ENCODE measurements at places on chromosomes 3 and 15.

GRCh38 chr3:28699283-28699682 is 350.7 kb upstream of the AZI2 start:
- no peak for DNase-seq

DNA sequence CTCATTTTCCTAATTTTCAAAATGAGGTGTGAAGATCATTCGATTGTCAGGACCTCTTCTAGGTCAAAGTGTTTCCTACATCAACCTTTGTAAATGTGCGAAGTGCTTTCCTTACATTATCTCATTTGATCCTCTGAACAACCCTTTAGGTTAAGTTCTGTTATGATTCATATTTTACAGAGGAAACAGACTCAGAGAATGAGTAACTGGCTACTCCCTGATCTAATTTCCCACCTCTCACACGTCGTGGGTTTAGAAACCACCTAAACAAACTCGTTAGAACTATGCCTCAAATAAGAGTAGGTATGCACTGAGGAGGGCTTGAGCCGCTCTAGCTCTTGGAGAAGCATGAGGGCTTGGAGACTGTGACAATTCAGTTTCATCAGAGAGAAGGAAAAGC is 148.6 kb downstream of the CD47 start:
- DNase-seq: peak; percentile 82

GRCh38 chr3:134567605-134568004 is 81.7 kb downstream of the CEP63 start:
- DNase-seq: no peak

DNA sequence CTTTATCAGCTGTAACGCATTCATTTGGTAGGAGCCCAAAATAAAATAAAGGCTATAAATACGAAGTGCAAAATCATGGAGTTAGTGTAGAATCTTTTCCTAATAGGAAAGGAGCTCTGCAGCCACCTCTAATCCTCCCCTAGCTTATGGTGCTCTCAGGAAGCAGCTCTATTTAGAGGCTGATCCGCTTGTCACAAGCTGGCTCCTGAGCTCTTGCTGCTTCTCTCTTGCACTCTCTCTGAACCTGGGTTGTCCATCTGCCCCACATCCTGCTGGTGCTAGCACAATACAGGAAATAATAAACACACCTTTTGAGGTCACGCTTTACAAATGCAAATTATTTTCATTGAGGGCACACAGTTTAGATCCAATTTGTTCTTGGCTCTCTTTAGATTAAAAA is 37.3 kb upstream of the BFSP2 start:
- DNase-seq: no peak

- peak; percentile 46 for DNase-seq
Observed at GRCh38 chr3:184284696-184285095, 8.9 kb downstream of the ECE2 start.

DNA sequence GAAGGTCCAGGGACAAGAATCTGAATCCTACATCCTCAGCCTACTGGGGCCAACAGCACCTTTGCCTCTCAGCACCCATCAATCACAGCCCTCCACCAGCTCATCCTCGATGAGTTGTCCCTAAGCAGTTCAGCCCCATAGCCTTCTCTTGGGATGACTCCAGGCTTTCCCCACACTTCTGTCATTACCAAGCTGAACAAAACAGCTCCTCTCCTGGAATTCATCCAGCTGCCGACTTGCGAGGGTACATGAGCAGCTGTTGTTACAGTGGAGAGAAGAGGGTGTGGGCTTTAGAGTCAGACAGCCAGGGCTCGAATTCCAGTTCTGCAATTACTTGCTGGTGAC is 69.0 kb upstream of the THBS1 start:
- DNase-seq: no peak

DNA sequence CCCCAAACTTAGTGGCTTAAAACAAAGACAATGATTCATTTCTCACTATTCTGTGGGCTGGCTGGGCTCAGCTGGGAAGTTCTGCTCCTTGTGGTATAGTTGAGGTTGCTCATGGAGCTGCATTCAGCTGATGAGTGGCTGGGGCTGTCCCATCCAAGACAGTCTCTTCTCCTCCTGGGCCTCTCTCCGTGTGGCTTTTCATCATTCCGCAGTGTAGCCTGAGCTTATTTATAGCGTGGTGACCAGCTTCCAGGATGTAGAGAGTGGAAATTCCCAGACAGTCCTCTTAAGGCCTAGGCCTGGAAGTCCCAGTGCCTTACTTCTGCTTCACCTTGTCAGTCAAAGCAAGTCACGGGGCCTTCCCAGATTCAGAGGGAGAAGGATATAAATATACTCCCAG is 136.7 kb upstream of the DAZL start:
- no peak for DNase-seq

- DNase-seq: peak; percentile 89
Observed at GRCh38 chr3:179322286-179323196, at the start of gene ZNF639. Gene ZNF639 (plus strand): TSS chr3:179323031. CDS start chr3:179328294, 5,263 bp downstream.

- no peak for DNase-seq
Observed at GRCh38 chr3:129530251-129530791, 1.9 kb downstream of the RHO start.
